Peyer's patch (tissue), 4 donors: ENCODE measurements at places on chromosomes 2 and 18.
A peak's percentile ranks its signal among the peaks of the same experiment; 100 is the strongest.

- no peak for DNase-seq
These were observed 8.1 kb downstream of the RAB31 start for GRCh38 chr18:9715978-9716774.

DNA sequence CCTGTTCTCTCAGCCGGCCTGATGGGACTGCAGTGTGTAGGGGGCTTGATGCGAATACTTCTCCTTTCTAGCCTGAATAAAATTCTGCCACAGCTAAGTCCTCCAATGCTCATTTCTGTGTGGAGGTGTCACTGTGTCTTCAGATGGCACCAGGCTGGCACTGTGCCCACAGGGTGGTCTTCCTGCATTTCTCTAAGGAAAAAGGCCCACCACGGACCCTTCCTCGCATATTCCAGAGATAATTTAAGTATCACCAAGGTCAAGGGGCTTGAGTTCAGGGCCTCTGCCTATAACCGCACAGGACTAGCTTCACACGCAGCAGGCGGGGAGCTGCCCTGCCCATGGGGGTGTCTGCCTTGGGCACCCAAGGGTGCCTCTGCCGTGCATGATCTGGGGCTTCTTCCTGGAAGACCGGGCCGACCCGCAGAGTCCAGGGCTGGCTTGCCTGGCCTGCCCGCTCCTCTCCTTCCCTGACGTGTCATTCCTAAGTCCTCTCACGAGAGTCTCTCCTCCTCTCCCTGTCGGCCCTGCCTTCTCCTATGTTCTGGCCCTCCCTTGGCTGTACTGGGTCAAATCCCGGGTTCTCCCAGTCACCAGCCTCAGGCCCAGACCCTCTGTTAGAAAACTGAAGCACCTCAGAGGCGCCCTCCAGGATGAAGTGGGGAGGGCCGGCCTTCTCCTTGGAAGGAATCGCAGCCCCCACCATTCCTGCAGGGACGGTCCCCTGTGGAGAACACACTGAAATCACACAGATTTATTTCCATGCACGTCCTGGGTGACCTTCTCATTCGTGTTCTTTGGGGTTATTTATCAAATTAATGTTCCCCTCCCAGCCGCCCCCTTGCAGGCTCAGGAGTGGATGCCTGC lies 48.9 kb upstream of the PXDN start:
- no peak for DNase-seq

- no peak for DNase-seq
These were observed 6.2 kb upstream of the ARMC9 start for GRCh38 chr2:231191896-231192872.

DNA sequence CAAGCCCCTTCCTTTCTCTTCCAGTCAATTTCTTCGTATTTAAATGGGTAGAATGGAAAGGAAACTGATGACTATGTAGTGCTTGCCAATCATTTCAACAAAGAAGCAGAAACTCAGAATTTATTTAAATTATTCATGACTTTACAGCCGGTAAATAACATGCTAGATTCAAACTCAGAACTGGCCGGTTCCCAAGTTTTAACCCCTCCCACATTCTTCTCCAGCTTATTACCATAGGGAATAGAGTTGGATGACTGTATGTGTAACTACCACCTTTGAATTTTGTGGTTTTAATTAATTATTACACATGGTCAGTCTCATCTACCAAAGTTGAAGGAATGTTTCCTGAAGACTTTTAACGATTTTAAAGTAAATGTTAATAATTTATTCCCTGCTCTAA lies 819.3 kb upstream of the LRATD1 start:
- no peak for DNase-seq

DNA sequence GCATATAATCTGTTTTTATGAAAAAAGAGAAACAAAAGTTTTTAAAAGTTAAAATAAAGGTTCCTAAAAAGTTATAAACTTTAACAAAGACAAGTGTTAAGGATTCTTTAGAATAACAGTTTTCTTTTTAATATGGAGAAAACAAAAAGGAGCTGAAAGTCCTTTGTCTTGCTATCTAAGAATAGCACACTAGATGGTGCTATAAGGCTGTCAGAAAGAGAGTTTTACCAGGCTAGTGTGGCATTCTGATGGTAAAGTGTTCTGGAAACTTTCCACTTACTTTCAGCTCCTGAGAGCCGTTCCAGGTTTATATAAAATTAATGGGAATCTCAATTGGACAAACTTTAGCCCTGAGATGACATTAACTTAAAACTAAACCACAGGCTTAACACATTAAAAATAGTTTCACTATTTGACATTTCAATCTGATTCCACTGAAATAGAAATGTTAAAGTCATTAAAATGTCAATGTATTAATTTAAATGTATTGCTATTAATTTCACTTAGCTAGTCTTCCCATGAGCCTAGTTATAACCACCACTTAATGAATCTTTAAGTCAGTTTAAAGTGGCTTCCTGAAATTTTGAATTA lies 3.7 kb downstream of the FBXO48 start:
- no peak for DNase-seq

GRCh38 chr2:198408171-198408570 lies 603.8 kb downstream of the PLCL1 start:
- DNase-seq, result no peak

DNA sequence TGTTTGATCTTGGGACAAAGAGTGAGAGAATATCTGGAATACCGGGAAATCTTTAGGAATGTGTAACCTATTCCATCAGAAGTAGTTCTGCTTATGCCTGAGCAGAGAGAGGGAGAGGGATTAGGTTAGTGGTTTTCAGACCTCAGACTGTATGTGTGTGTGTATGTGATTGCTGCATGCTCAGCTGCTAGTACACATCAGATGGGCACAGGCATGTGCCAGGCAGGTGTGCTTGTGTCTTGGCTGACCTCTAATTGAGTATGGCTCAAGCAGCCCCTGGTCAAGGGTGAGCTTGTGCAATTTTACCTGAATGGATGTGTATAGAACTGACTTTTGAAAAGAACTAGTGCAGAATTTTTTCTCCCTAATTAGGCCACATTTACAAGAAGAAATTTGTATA lies 91.2 kb downstream of the INSIG2 start:
- DNase-seq, result no peak

DNA sequence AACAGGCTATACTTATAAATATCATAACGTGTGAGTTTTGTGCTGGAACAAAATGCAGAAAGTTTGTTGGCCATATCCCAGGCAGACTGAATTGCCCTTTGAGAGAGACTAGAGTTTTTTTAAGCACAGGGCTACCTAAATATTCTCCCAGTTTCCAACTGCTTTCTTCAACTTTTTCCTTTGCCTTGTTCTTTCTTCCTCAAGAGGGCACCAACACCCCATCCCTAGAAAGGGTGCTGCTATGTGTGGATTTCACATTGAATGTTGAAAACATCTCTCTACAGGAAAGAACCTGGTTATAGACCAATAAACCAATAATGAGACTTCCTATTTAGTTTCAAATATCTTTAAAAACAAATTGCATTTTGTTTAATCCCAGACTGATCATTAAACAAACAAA lies 87.9 kb downstream of the ICOS start:
- no peak for DNase-seq

DNA sequence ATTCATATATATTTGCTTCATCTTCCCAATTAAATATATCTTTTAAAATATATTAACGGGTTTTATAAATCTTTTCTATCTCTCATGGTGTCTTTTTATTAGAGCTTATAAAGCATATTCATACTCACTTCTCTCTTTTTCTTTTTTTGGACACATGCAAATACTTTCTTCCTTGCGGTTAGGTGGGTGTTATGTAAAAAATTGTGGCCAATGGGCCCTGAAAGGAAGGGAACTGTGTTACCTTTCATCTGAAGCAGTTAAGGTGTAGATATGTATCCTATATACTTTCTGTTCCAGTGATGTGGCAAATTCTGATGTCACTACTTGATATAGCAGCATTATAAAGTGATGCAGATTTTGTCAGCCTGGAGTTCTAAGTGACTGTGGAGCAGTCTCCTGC lies 714.5 kb downstream of the PLCL1 start:
- no peak for DNase-seq

GRCh38 chr2:61057562-61057961 lies 8.1 kb upstream of the SANBR start:
- DNase-seq, result no peak

GRCh38 chr2:189465478-189465877 lies 24.2 kb downstream of the WDR75 start:
- no peak for DNase-seq

DNA sequence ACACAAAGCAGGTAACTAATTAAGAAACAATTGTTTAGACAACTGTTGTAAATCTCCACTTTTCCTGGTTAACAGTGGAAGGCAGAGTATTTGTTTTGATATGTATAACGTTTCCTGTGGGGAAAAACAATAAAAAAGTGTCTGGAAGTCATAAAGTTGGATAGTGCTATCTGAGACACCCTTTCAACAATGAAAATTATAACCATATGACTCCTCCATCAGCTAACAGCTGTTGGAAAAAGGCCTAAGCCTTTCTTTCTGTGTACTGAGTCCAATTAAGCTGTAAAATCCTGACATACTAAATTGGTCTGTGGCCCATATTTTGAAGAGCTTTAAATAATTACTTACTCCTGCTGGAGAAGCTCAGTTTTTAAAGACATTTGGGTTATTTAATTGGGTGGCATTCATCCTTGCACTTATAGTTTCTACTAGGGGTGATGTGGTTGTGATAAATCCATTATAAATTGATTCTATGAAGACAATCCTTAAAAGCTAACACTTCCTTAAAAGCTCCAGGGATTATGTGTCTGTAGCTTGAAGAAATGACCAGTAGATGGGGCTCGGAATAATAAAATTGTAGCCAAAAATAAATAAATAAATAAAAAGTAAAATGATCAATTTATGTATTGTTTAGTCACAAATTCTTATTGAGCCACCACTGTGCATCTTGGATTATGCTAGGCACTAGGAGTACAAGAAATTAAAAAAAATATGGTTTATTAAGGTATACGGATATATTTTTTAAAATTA lies 698.1 kb upstream of the NXPH2 start:
- no peak for DNase-seq

GRCh38 chr2:205283736-205284270 lies 398.5 kb upstream of the NRP2 start:
- DNase-seq, result no peak

DNA sequence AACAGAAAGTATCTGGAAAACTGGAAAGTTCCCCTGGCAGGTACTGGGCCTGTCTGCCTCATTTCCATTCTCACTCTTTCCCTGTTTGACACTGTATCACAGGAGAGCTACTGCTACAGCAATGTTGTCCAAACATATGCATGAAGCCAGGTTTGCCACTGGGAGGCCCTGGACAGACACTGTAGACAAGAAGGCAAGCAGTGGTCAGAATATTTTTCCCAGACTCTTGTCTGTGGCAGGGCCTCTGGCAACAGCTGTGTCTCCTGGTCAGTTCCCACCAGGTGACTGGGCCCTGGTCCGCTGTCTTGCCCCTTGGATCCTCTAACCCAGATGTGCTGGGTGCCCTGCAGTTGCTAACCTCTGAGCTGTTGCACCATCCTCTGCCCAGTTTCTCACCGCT lies 178.9 kb upstream of the FANCL start:
- no peak for DNase-seq

DNA sequence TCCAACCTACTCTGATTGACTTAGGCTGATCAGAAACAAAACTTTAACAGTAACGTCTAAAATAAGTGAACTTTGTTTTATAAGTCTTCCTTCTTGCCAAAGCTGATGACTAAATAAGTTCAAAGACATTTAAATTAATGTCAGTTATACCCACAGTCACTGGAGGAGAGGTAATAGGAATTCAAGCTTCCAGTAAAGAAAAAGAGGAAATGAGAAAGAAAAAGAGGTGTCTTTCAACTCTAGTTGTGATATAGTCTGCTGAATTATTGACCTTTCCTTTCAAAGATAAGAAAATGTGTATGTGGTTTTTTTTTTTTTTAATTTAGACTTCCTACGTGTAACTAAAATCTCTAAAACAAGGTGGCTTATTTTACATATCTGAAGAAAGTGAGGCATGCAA lies 191.5 kb downstream of the SLC8A1 start:
- DNase-seq, result no peak

DNA sequence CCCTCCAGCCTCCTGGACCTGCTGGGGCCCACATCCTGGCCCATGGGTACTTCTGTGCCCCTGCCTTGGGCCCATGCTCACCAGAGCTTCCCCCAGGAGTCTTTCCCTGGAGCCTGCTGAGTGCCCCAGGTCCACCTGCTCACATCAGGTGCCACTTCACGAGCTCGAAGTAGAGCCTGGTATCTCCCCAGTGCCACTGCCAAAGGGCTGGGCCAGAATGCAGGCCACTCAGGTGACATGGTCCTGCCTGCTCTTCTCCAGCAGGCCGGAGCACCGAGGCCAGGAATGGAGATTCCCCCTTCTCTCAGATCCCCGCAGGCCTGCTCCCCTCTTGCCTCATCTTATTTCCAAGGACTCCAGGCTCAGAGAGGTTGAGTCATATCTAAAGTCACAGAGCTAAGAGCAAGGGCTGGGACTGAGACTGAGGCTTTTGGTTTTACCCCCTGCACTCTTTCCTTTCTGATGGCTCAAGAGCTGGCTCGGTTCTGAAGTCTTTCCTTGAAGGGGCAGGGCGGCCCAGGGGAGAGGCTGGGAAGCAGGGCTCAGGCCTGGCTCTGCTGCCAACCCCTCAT lies 79.2 kb downstream of the HS1BP3 start:
- DNase-seq, result no peak

DNA sequence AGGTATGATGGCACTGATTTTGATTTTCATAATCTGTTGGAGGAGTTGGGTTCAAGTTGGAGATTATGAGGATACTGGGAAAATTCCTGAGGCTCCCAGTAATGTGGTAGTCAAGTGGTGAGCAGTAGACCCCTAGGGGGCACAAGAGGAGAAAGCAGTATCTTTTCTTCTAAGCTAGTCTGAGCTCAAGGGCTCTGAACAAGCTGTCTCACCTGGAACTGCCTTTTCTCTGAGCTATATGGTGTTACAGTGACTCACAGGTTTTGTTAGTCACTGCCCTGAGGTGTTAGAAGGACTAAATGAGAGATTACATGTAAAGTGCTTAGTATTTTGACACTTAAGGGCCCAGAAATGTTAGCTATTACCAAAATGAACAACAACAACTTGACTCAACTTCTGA lies 42.2 kb downstream of the CD302 start:
- DNase-seq, result no peak

GRCh38 chr2:129460299-129461198 lies 518.9 kb upstream of the RAB6C start:
- no peak for DNase-seq

- no peak for DNase-seq
These were observed 14.5 kb downstream of the EPC2 start for GRCh38 chr2:148658807-148659722.

DNA sequence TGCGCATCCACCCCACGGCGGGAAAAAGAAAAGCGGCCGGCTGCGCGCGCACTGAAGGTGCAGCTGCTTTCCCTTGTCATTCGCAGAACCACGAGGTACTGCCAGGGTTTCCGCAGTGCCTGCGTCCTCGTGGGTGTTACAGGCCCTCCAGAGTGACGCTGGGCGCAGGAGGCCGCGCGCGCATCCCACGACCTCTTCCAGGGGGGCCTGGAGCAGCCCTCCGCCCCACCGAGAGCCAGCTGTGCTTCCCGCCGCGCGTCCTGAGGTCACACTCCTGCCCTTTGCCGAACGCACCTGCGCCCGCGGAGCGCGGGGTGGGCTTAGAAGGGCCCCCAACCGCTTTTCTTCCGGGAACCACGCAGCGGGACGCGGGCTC lies 378 bp upstream of the IAH1 start:
- DNase-seq, result peak; percentile 62
